NCI-H774 (cell line): ENCODE measurements at places on chromosomes 11 and 22.

GRCh38 chr11:84812471-84812969 lies 814.6 kb downstream of the DLG2 start:
- DNase-seq = no peak

- no peak for DNase-seq
Observed at GRCh38 chr11:38582756-38583155, 1984.7 kb upstream of the RAG2 start.

GRCh38 chr22:24731761-24732160 lies 42.8 kb downstream of the PIWIL3 start:
- DNase-seq = no peak

GRCh38 chr11:71124127-71124526 lies 128.2 kb downstream of the SHANK2 start:
- DNase-seq = no peak

GRCh38 chr11:125768336-125769046 lies 10.1 kb downstream of the PATE2 start:
- no peak for DNase-seq

- DNase-seq = no peak
Observed at GRCh38 chr11:118111019-118111743, 24.4 kb upstream of the SMIM35 start.

DNA sequence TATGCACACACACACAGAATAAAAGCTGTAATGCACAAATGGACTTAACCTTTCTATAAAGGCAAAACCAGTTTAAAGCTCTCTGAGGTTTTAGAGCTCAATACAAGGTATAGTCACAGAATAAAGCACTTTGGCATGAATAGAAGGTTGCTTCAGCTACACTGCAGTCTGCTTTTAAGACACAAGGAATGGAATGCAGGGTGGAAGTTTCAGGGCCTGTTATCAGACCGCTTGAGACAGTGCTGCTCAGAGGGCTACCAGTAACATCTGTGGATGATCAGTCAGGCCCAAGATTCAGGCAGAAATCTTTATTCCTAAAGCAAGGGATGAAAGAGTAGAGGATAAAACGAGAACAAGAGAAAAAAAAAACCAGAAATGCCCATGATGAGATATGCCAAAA lies 46.7 kb downstream of the CD44 start:
- no peak for DNase-seq

DNA sequence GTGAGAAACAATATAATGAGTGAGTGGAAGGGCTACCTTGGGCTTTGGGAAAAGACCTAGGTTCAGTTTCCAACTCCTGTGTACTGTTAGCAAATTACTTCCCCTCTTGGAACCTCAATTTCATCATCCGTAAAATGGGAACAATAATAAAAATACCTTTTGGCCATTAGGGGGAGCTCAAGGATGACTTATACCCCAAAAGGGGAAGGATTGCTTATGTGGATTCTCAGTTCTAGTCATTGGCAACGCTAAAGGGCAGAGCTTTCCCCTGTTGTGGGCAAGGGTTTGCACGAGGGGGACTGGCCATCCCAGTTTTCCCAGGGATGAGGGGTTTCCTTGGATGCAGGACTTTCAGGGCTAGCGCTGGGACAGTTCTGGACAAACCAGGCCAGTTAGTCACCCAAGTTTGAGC lies 3.1 kb upstream of the COMMD9 start:
- peak; percentile 28 for DNase-seq

DNA sequence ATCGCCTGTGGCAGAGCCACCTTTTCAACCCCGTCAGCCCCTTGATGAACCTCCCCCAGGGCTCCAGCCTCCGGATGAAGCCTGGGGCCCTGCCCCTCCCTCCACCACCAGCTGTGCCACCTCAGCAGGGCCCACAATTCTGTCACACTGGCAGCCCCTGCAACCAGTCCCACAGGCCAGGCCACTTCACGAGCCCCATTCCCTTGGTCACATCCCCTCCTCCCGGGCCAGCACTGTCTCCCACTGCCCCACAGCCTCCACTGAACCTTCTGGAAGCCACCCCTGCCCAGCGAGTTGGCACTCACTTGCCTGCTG lies 19.9 kb downstream of the OSBPL5 start:
- DNase-seq = no peak
